ENCODE measurements at places on chromosomes 7 and 10.

GRCh38 chr7:30306976-30307375 is 22.6 kb downstream of the ZNRF2 start:
- DNase-seq = no peak

GRCh38 chr7:156257904-156258303 is 382.7 kb upstream of the RNF32 start:
- DNase-seq = no peak

DNA sequence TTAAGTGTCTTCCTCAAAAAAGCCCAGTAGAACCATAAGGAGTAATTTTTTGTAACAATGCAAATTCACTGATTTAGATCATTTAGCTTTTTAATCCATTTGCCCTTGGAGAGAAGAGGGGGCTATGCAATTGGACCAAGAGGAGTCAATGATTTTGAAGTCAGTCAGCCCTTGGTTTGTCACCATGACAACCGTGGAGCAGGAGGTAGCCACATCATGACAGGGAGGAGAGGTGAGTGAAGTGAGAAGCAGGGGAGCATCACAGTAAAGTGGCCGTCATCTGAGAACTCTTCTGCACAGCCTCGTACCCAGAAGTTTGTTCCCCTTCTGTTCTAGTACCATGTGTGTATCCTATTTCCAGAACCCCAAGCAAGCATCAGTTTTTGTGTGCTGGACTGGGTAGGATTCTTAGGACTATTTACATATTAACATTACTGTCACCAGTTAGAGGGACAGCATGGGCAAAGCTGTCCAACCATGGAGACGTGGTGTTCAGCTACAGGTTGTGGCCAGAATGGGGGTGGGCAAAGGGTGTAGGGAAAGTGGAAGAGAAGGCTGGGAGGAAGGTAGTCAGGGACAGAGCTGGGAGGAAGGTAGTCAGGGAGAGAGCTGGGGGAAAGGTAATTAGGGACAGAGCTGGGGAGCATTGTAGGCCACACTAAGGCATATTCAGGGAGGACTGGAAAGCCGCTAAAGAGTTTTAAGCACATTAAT is 13.1 kb downstream of the UBE3C start:
- DNase-seq = no peak

DNA sequence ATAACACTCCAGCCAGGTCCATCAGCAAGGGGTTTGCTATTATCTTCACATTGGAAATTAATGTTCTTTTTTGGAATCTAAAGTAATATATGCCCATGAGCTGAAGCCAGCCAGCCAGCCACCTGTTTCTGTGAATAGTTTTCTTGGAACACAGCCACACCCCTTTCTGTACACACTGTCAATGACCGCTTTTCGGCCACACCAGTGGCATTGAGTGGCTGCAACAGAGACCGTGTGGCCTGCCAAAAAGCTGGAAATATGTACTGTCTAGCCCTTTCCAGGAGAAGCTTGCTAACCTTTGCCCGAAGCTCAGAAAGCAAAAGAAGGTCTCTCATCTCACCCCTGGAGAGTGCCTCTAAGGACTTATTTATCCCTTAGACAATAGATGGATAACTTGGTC is 98.5 kb upstream of the NPS start:
- no peak for DNase-seq

GRCh38 chr10:118516716-118517115 is 78.7 kb downstream of the PRLHR start:
- no peak for DNase-seq

DNA sequence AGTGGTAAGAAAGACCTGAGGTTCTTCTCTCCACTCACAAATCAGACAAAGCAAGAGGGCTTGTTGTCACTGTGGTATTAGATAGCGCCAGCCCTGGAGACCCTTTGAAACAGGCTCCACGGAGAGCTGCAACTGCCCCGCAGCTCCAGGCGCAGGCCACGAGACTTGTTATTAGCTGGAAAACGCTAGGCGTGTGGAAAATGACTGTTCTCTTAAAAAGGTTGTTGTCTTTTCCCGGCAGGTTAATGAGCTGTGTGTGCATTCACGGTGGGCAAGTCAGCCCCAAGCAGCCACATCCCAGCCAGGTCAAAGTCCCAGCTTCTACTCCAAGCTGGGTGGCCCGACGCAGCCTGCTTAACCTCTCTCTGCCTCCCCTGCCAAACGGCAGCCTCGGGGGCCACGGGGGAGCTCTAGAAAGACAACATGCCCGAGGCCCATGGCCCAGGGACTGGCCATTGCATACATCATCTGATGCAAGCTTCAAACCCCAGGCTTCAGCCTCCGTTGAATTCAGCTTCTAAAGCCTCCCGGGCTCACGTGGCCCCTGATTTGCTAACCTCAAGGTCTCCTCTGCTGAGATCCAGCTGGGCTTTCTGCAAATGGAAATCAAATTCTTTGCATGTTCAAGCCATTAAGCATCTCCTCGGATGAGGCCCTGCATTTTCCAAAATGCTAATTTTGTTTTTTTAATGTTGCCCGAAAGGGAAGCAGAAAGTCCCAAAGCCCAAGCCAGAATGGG is 61.3 kb upstream of the DNAAF5 start:
- no peak for DNase-seq

DNA sequence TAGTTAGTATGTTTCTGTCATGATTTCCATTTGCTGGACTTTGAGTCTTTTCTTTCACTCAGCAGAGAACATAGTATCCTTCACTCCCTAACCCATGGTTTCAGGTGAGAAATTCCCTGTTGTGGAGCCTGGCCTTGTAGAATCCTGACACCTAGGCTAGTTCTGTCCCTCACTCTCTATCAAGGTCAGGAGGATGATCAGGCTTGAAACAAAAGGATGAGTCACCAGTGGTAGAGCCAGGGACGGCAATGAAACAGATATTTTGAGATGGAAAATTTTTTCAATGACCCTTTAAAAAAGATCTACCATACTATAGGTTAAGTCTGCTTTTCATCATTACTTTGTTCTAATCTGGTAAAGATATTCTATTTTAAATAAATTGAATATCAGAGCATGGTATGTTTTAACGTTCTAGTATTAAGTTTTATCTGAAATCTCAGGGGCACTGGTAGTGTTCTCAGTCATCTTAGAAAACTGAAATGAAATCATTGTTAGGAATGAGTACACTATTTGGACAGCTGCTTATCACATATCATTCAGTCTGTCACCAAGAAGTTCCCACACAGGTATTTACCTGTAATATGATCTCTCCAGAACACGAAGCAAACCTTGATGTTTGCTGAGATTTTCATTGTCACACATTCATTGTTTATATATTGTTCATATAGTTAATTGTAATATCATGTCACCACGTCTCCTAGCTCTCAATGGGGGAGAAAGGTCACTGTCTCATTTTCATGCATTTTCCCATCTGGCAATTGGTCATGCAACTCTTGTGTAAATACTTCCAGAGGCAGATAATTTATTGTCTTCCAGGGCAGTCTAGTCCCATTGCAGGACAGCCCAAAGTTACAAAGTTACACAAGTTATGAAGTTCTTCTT is 299.9 kb upstream of the LRRTM3 start:
- no peak for DNase-seq

DNA sequence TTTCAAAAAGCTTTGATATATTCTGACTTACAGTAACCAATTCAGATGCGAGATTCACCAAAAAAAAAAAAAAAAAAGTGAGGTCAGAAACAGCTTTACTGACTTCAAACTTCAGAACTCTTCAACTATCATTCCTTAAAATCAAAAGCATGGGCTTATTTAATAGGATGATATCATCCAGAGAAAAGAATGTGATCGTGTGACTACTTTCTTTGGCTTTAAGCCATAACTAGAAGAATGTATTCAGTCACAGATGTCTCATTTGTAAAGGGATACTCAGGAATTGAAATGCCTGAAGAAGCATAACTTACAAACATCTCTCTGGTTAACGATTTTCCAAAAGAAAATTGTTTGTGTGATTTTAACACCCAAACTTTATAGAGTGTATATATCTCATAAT is 11.5 kb downstream of the TPK1 start:
- no peak for DNase-seq

DNA sequence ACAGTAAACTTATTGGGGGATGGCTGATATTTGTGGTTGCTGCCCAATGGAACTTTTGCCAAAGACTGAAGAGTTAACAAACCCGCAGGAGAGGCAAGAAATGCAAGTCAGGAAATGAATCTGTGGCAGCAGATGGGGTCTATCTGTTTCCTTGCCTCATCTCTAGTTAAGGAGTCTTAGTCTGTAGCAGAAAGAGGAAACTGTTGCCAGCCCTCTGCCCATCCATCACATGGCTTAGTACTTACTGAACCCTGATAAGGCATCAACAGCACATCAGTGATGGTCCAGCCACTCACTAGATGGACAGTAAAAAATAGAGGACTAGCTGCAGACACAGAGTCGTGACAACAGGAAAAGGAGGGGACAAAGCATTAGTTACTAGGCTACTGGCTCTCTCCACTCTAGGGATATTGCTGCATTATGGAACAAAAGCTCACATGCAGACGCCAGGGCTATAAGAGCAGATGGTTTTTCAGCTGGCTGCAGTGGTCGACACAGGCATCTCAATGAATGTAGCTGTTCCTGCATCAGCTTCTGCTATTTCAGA is 614.7 kb downstream of the PARD3 start:
- no peak for DNase-seq

DNA sequence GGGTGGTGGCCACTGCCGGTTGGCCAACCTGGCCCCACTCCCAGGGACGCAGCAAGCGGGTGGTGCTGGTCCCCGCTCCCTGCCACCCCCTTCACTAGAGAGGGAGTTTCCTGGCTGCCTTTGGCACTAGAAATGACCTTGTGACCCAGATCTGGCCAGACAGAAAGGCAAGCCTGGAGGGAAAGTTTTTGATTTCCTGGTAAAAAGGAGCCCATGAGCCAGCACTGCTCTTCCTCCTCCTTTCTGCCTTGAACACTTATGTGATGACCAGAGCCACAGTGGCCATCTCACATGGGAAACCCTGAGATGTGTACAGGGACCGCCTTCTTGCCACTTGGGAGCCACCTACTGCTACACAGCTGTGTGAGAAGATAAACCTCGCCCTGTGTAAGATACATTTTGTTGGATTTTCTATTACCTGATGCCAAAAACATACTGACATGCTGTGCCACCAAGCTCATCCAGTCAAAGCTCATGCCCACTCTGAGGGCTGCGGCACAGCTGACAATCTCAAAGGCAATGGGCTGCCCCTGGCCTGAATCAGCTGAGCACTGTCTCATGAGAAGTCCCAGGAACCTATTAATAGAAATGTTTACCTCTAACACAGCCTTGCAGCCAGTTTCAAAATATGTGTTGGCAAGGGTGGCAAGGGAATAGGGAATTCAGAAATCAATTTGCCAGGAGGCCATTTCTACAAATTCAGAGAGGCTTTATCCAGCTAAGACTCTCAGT is 94.0 kb downstream of the CYTH3 start:
- DNase-seq = no peak

- DNase-seq = no peak
These were observed 7.2 kb upstream of the RELN start for GRCh38 chr7:103996639-103997038.

GRCh38 chr7:52775876-52776275 is 259.6 kb upstream of the POM121L12 start:
- DNase-seq = no peak

DNA sequence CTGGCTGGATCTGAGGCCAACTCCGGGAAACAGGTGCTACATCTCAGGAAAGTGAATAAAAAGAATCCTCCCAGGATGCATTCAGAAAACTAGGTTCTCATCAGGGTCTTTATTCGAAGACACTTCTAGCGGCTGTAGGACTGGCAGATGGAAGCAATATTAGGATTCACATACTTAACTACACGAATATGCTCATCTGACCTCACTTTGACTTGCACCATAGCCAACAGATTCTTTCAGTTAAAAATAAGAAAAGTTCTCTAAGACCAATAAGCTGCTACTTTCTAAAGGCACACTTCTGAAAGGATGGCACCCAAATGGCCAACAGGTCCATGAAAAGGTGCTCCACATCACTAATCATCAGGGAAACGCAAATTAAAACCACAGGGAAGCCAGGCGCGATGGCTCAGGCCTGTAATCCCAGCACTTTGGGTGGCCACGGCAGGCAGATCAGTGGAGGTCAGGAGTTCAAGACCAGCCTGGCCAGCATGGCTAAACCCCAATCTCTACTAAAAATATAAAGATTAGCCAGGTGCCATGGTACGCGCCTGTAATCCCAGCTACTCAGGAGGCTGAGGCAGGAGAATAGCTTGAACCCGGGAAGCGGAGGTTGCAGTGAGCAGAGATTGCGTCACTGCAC is 258.0 kb downstream of the ZMYND11 start:
- DNase-seq = no peak

DNA sequence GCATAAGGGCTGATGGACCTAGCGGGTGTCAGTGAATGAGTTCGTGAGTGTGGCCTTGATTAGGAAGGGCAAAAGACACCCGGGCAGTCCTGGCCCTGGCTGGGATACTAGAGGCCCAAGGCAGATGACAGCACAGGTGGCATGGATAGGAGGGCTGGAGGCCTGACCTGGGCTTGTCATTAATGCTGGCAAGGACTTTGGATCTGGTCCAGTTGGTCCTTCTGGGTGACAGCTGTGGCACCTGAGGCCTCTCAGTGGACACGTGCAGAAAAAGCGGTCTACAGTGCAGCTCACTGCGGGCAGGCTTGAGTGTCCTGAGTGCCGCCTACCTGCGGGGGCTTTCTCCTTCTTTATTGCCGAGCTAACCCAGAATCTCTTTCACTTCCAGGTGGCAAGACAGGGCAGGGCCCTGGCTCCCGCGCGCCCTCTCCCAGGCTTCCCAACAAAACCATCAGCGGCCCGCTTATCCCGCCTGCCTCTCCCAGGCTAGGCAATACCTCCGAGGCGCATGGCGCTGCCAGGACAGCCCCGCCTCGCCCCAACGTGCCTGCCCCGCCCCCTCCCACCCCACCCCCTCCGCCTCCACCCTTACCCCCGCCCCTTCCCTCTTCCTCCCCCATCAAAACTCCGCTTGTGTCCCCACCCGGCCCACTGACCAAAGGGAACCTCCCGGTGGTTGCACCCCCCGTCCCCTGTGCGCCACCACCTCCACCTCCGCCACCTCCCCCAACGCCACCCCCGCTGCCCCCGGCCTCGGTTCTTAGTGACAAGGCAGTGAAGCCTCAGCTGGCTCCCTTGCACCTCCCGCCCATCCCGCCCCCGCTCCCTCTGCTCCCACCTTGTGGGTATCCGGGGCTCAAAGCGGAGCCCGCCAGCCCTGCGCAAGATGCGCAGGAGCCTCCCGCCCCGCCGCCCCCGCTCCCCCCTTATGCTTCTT is 77.4 kb downstream of the WIPF3 start:
- DNase-seq = no peak

DNA sequence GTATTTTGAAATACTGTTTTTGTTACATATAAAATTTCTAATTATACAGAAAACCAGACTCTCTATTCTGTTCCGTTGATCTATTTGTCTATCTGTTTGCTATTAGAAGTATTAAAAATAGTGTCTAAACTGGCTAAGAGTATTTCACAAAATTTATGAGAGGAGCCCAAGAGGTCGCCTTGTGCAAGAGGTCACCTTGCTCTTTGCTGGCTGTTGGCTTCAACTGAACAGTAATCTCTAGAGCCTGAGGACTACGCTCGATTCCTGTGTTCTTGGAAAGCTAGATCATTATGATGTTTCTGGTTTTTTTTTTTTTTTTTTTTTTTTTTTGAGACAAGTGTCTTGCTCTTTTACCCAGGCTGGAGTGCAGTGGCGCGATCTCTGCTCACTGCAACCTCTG is 428.6 kb downstream of the LRMDA start:
- DNase-seq = no peak

Measured in SW 1271 (cell line).